ENCODE measurements at places on chromosomes 2 and 18.

- no peak for DNase-seq
Observed at GRCh38 chr2:127183771-127184170, 36.3 kb downstream of the CYP27C1 start.

DNA sequence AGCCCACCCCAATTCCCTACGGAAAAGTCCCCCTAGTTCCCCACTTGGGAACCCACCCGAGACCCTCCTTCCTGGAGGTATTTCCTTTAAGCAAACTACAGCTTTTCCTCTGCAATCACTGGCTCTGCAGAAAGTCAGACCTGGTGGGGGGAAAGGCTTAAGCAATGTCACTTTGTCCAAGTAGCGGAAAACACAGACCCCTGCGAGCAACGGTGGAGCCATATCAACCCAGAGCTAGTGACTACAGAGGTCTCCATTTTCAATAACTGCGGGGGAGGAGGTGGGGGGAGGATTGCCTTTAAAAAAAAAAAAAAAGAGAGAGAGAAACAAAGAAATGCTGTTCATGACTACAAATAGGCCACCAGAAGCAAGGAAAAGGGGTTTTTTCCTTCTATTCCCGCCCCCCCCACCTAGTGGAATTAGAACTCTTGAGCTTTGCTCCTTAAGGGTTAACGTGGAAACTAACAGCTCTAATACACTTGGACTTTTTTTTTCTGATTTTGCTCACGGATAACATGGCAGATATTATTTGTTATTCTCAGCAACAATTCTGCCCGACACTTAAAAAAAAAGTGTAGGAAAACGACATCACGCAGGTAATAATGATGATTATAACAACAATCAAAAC lies 1.1 kb upstream of the FRZB start:
- no peak for DNase-seq

DNA sequence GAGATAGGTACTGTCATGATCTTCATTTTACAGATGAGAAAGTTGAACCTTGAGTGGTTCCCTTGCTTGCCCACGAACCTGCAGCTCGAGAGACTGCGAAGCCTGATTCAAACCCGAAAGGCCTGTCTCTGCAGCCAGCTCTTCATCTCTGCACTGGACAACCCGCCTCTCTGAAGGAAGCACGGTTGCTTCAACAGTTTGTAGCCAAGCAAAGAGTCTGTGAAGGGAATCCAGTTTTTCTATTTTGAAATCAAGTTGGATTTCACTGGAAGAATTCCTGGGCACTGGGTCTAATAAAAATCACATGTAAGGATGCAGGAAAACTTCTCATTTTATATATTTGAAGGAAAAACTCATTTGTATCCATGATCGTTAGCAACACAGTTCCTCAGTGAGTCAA lies 21.3 kb upstream of the ICOS start:
- DNase-seq, result no peak

DNA sequence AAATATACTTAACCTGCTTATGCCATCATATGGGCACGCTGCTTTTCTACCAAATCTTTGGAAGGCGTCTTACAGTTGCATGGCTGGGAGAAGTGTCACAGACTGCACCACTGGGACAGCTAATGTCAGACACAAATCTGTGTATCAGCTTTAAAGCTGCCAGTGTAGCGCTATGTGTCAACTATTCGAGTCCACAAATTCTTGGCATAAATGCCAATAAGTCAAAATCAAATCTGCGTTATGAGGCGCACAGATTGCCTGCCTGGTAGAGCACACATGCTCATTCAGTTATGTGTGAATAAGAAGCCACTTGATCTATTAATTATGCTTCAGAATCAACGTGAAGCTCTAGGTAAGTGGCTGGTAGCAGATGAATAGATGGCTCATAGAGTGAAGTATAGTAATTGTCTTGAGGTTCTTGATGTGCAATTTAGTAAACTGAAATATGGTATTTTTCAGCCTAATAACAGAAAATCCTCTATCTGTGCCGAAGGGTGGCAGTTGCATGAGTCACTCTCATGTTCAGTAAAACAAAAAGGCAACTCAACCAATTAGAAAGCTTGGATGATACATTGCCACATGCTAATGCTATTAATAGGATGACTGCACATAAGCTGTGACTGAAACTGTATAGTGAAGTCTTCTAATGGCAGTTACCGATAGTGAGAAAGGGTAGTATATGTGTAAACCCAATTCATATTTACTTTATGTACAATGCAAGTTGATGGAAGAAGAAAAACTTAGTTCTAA lies 52.0 kb downstream of the DCC start:
- DNase-seq, result no peak

DNA sequence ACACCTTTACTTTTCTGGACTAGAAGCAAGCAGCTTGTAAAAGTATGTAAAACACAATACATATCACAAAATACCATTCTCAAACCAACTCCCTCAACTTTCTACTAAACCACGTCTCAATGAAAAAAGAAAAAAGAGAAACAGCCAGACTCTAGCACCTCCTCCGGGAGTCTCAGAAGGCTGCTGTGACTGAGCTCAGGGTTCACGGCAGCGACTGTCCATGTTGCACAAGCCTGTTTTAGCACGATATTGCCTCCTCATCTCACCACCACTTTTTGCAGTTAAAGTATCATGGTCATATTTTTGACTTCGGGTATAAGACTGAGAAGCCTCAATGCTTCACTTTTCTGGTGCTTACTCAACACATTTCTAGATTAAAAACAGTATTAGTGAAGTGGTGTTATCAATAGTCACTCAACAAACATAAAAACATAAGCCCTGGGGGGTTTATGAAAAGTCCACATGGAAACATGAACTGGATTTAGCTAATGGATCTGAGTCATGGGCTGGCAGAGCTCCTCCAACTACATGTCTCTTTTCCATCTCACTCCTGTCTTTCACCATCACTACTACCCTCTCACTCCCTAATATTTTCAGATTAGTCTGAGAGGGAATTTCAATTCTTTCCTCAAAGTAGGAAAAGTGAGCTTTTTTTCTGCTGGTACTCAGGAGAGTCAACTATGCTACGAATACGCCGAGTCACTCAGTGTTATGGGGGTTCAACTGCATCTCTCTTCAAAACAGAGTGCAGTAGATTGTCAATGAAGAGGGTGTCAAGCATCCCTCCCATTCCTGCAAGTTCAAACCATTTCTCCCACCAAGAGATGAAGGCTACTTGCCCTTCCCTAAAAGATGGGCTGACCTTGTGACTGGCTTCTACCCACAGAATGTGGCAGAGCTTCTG lies 113.7 kb downstream of the OSR1 start:
- DNase-seq, result no peak

DNA sequence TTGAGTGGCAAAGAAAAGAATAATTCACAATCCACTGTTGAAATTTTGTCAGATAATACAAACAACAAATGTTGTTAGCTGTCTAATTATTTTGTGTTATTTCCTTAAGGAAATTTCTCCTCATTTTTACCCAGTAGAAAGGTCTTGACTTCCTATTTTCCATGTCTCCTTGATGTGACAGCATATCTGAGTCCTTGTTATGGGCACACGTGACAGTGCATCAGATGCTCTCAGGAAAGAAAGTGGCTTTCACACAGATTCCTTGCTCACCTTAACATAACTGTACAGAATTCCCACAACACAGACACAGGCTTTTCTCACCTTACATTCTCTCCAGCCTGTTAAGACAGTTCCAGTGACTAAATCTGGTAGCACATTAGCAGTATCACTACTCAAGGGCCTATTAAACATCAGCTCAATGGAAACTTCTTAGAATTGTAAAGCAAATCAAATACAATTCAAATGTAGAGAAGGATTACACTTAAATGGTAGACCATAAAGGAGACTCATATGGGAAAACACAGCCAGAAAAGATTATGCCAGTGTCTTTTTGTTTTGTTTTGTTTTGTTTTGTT lies 30.2 kb upstream of the GPR55 start:
- no peak for DNase-seq

DNA sequence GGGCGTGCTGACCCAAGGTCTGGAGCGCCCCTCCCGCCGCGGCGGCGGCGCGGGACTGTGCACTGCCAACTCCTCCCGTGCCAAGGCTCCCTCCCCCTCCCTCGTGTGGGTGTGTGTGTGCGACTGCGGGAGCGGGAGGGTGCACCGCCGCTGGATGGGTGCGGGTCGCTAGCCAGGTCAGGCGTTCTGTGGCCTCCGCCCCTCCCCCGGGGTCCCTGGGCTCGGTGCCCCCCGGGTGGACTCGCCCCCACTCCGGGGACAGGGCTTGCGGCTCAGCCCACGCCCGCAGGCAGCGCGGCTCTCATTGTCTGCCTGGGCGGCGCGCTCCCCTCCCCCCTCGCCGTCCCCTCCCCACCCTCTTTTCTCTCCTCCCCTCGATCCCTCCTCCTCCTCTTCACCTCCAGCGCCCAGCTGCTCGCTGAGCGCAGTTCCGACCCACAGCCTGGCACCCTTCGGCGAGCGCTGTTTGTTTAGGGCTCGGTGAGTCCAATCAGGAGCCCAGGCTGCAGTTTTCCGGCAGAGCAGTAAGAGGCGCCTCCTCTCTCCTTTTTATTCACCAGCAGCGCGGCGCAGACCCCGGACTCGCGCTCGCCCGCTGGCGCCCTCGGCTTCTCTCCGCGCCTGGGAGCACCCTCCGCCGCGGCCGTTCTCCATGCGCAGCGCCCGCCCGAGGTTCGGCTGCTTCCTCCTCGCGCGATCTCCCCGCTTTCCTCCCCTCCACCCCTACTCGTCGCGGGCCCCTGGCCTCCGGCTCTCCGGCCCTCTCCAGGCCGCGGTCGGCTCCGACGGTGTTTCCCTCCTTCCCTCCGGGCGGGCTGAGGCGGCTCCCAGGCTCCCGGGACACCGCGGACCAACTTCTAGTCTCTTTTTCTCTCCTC lies at the start of gene GATA6:
TSS of gene GATA6 (plus strand) at position 579 of the 878 bp plus-strand sequence. CDS start 1,556 bp downstream, outside the sequence.
- peak; percentile 56 for DNase-seq

DNA sequence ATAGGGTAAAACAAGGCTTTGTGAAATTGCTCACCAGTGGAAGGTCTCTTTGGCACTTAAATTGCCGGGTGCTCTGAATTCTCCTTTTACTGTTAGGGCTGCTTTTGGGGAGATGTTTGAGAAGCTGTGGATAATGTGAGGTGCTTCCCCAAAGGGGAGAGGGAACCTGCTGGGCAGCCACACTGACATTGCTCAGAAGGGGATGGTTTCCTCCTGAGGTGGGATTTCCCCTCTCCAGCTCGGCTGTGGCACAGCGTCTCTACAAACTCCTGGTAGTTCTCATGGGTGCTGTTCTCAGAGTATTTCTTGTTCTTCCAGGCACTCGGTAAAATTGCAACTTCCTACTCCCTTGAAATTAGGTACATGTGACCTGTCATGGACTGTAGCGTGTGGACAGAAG lies 124.2 kb downstream of the LPIN1 start:
- DNase-seq, result no peak

DNA sequence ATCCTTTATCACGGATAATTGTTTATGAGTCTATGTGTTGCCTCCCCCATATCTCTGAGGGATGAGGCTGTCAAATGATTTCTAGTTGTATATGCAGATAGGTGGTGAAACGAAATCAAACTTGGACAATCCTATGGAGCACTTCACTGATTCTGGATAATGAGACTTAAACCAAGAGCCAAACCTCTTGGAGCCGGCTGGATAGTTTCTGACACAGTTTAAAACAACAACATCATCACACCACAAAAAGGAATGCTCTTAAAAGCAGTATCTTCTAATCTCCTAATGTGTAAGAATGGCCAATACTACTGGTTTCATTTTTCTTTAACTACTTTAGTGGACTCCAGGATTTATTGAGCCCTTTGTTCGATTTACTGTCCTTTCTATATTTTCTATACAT lies 36.5 kb downstream of the SPHKAP start:
- DNase-seq, result no peak

DNA sequence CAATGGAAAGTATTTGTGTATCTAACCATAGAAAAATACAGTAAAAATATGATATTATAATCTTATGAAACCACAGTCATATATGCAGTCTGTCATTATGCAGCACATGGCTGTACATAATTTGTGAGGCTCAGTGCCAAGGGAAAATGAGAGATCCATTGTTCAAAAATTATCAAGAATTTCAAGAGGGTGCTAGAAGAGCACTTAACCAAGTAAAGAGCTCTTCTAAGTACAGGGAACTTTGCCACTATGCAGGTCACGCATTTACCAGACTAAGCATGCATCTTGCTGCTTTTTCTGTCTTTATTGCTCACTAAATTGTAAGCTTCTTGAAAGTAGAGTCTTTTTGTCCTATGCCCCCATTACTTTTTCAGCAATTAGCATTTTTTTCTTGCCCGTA lies 438.0 kb downstream of the LRP1B start:
- DNase-seq, result no peak

DNA sequence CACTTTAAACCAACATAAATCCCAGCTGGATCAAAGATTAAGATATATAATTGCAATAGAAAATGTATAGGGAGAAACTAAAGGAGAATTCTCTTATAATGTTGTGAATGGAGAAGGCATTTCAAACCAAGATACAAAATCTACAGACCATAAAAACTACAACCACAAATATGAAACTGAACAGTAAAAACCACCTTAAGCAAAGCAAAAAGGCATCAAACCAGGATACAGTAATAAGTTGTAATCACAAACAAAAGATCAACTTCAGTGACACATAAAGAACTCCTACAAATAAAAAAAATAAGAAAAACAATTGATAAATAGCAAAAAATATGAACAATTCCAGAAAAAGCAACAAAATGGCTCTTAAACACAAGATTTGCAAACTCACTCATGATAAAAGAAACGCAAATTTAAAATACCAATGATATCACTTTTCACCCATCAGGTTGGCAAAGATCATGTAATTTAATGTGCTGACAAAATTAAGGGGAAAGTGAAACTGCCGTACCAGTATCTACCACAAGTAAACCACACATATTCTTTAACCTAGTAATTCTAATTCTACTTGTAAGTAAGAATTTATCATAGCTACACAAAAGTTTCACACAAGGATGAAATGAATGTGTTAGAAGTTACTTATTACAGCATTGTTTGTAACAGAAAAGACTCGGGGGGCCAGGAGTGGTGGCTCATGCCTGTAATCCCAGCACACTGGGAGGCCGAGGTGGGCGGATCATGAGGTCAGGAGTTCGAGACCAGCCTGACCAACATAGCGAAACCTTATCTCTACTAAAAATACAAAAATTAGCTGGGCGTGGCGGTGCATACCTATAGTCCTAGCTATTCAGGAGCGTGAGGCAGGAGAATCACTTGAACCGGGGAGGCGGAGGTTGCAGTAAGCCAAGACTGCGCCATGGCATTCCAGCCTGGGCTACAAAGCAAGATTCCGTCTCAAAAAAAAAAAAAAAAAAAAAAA lies 101.9 kb downstream of the USP34 start:
- DNase-seq, result peak; percentile 24

DNA sequence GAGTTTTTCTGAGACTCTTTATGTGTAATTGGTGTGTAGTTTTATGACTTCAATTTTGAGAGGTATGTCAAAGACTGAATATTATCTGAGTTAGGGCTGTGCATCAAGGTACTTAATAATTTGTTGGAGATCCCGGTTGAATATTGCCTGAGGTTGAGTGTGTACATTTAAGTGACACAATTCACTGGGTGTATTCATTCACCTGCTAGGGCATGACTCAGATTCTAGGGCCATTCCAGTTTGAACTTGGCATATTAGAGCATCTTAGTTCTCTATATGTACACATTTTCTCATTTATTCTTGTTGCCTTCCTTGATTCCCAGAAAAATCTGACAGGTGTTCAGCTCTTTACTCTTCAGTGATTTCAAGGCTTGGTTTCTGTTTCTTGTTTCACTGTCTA lies 12.5 kb downstream of the MAP4K4 start:
- DNase-seq, result no peak

Data from CD4-positive, alpha-beta T cell treated with Interleukin-12 subunit alpha and Interleukin-12 subunit beta, for 1 hour (primary cell).